ENCODE measurements at places on chromosomes 1 and 21.

GRCh38 chr1:26132834-26133167 lies 21.2 kb downstream of the PDIK1L start:
- no peaks in the 10 kb centered on the region for H3K4me1 ChIP-seq
- no peaks in the 10 kb centered on the region for H3K27me3 ChIP-seq
- no peaks in the 10 kb centered on the region for H3K36me3 ChIP-seq

DNA sequence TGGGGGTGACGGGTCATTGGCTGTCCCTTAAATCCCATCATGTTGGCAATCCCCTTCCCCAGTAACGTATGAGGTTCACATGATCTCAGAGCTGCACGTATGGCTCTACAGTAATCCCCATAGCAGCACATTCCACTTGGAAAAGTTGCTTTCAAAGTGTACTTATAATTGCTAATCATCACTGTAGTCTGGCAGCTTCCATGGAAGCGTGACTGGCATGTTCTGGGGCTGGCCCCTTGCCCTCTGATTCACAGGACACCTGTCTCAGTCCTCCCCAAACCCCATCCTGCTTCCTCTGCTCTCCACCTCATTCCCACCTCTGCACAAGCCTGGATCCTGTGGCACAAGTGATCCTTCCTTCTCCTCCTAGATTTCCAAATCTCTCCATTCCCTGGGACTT lies 102.2 kb downstream of the TSEN15 start:
- no peak for DNase-seq
- no peaks in the 10 kb centered on the region for H3K36me3 ChIP-seq

GRCh38 chr1:158813164-158813563 lies 18.0 kb upstream of the MNDA start:
- no peaks in the 10 kb centered on the region for H3K4me1 ChIP-seq
- H3K4me3 ChIP-seq: no peak overlapping the region
- H3K27me3 ChIP-seq: no peaks in the 10 kb centered on the region
- no peak overlapping the region for H3K27ac ChIP-seq
- DNase-seq: no peak

GRCh38 chr1:86499987-86500593 lies 31.4 kb downstream of the CLCA1 start:
- no peaks in the 10 kb centered on the region for H3K36me3 ChIP-seq
- peaks cover 15% of the 10 kb centered on the region for H3K4me1 ChIP-seq
- no peak overlapping the region for H3K27ac ChIP-seq
- no peaks in the 10 kb centered on the region for H3K27me3 ChIP-seq
- H3K4me3 ChIP-seq: no peak overlapping the region
- DNase-seq: no peak

- H3K4me3 ChIP-seq: no peak overlapping the region
- H3K27ac ChIP-seq: no peak overlapping the region
- DNase-seq: no peak
- H3K36me3 ChIP-seq: no peaks in the 10 kb centered on the region
- peaks cover 1% of the 10 kb centered on the region for H3K4me1 ChIP-seq
These were observed 21.7 kb upstream of the RGS16 start for GRCh38 chr1:182625719-182626504.

DNA sequence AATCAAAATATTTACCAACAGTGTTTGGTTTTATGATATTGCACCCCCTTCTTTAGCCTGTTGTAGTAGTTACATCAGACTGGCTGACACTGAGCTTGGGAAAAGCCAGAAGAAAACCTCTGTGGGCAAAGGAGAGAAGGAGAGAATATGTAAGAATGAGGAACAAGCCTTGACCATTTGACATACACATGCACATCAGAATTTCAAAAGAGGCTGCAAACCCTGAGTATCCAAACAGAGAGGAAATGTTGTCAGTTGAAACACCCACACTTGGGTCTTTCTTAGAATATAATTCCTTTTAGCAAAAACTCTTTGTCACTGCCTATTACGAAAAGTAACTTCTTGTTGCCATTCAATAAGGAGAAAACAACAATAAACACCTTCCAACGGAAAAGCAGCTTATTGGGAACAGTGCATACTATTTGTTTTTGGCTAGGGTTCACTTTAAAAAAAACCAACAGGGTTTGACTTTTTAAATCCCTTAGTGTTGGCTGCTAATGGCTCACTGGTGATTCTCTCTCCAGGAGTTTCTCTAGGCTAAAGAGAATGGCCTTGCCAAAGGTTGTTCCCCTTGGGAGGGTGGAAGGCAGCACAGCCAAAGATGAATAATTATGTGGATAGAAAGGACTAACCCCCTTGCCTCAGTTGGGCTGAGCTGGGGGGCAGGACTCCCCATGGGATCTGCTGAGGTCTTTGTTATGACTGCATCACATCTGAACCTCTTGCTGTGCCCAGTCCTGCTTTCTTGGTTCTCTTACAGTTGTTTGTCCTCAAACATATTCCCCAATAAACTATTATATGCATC lies 48.9 kb downstream of the GORAB start:
- no peak overlapping the region for H3K27ac ChIP-seq
- peak; percentile 52 for DNase-seq
- H3K27me3 ChIP-seq: no peaks in the 10 kb centered on the region

All from endodermal cell (in vitro differentiated cells).